ENCODE measurements at places on chromosomes 7 and 10.

DNA sequence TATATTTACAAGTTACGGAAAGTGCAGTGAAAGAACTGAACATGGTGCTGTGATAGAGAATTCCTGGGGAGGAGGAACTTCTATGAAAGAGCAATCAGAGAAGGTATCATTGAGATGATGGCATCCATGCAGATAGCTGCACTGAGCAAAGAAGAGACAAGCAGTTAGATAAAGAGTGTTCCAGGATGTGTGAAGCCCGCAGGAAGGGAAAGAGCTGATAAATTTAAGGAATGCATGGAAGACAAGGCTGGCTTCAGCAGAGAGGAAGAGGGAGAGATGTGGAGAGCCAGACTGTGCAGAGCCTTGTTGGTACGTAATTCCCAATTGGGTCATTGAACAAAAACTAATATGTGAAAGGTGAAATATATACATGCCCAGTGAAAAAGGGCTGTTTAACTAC lies 538.9 kb downstream of the INHBA start:
- no peak for DNase-seq

DNA sequence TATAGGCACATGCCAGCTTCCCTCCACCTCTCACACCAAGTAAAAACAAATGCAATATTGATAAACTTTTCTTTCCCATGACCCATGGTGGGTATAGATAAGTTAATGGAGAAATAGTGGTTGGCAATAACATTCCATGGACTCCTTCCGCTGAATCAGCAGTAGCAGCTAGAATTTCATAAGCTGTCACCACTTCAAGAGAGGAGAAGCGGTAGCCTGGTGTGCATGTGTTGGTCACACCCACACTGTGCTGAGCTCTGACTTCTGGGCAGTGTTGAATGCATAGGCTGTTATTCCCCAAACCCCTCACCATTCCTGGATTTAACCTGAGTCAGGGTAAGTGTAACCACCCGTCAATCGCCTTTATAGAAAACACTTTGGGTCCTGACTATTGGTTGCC lies 32.5 kb upstream of the BMPER start:
- DNase-seq = no peak

- DNase-seq = no peak
Observed at GRCh38 chr7:34497153-34497777, 160.8 kb upstream of the NPSR1 start.

DNA sequence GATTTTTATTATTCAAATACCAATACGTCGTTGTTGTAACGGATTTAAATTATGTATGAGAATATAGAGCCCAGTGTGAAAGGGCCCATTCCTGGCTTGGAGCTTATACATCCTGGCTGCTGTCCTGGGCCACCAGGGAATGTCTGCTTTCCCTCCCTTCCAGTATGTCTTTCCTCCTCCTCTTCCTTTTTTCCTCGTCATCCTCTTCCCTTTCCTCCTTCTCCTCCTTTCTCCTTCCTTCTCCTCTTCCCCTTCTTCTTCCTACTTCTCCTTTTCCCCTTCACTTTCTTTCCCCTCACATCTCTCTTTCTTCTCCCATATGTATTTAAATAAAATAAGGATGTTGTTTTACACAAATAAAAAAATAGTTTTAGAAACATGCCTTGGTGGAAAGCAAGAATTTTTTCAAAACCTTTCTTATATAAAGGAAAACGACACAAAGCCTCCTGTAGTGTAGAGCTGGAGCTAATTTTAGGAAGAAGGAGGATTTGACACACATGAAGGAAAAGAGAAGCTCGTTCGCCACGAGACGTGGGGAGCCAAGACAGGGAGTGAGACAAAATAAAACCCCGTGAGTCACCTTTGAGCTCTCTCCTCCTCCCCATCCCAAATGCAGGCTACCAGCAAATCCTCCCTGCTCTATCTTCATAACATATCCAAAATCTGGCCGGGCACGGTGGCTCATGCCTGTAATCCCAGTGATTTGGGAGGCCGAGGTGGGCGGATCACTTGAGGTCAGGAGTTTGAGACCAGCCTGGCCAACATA lies 301.1 kb upstream of the LYZL1 start:
- no peak for DNase-seq

DNA sequence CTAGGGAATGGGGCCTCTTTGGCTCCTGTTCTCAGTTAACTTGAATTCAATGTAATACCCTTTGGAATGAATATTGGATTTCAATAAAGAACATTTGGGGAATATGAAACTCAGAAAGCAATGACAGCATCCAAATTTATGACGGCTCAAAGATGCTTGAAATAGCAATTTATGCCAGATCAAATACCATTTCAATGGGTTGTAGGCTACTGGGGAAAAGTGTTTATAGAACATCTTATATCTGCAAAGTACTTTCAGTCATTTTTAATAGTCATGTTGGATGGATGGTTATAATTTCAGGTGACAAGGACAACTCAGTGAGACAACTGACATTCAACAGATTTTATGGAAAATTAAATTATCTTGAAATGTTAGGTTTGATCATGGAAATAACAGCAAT lies 772.7 kb downstream of the PHTF2 start:
- no peak for DNase-seq

DNA sequence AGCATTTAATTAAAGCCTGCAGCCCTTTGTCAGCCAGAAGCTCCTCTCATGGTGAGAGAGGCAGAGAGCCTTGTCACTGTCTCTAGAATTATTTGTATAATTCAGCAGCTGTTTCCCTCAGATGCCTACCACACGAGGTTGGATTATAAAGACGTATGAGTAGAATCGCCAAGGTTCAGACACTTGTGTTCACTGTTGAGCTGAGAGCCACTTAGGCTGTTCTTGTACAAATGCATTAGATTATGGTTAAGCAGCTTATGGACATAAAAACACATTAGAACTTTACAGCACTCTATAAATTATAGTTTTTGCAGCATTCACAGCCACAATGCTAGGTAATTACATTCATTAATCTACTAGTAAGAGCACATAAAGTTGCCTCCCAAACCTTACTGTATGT lies 282.6 kb downstream of the AUTS2 start:
- no peak for DNase-seq

DNA sequence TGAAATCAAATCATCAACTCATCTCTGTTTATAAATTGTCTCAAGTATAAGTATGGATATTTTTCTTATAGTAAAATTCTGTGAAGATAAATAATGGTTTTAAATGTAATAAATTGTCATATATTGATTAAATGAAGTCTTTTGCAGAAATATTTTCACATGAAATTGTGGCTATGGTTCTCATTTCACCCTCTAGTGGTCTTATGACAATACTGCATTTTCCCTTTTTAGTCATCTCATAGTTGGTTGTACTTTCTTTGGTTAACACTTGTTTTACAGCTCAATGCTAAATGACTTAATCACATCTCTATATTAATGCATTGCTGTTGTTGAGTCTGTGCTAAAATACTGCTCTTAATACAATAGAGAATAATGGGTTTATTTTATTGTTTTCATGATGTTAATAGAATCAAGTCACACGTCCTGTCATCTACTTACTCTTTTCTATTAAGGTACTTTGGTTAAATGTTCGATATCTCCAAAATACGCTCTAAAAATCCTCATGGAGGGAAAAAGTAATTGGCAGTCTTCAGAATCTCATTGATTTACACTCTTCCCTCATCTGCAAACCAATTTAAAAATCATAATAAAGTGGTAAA lies 38.0 kb upstream of the CACNA2D1 start:
- no peak for DNase-seq

DNA sequence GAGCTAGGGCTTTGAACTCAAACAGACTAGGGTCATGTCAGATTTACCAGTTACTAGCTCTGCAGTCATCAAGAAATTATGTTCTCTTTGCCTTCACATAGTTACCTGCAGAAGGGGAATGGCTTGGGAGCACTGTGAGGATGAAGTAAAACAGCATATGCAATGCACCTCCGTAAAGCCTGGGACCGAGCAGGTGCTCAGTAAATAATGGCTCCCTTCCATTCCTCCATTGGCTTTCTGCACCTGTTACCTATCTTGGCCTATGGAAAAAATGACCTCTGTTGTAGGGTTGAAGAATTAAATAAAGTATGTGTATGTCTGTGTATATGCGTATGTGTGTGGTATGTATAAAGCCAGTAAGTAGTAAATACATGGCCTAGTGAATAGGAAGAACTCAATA lies 78.8 kb downstream of the PDE1C start:
- DNase-seq = no peak

DNA sequence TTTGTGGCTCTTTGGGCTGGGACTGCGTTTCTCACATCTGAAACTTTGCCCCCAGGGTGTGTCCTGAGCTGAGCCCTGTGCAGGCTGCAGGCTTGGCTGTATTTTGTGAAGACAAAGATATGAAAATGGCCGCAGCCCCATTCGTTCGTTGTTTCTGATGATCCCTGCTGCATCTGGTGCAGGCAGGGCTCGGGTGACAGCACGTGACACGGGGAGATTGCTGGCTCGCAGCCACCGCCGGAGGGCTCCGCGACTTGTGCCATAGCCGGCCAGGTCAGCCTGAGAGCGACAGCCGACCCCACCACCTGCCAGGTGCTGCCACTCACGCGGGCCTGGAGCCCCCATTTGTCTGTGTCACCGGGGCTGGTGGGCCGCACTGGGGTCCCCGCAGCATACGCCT lies 81.3 kb downstream of the ZRANB1 start:
- no peak for DNase-seq

All from T-helper 22 cell (primary cell).